ENCODE measurements at places on chromosomes 12 and 14.

DNA sequence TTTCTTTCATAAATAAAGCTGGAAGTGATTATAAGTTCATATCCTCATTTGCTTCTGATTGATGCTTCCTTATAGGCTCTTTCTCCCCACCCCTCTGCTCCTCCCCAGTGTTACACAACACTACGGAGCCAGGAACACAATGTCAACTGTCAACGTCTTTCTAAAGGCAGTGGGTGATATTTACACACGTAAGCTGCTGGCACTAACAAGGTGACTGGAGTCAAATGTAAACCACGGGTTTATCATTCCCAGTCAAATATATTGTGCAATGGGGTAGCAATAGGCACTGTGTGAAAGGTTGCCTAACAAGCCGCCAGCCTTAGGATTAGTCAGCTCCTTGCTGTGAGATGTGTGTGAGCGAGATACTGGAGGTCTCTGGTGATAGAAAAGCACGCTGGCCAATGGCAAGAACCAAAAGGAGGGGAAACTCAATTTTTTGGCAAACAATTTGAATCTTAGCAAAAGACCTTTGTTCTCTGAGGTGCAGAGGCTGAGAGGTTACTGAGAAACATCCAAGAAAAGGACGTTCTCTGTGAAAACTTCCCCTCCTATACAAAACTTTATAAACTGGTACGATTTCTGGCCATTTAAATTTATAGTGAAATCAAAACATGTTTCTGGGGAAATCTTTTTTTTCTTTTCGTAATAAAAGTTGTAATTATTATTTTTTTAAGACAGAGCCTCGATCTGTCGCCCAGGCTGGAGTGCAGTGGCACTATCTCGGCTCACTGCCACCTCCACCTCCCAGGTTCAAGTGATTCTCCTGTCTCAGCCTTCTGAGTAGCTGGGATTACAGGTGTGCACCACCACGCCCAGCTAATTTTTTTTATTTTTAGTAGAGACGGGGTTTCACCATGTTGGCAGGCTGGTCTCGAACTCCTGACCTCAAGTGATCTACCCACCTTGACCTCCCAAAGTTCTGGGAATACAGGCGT is 22.3 kb upstream of the HECTD1 start:
- DNase-seq = peak; percentile 80

DNA sequence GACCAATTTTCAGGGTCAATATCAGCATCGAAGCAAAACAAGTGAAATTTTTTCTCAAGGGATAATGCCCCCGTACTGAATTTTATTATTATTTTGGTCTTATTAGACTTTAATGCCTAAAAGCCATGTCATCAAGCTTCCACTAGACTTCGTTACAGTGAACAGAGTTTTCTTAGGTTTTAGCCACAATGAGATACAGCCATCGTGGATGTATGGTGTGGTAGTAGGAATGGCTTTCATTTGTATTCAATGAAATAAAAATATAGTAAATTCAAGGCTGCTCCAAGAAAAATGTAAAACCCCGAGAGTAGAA is 11.7 kb downstream of the TAOK3 start:
- no peak for DNase-seq

DNA sequence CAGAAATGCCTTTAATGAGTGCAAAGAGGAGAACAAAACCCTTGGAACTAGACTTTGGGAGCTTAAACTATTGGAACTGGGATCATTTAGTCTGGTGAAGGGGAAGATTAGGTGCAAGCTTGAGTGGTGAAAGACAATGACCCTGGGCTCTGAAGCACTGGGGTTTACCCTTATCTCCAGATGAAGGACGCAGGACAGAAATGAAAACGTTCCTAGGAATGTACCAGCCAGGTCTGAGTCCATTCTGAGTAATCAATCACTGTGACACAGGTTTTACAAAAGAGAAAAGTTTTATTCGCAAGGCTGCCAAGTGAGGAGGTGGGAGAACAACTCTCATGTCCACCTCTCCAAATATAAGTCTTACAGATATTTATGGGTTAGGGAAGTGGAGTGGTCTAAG is 249.1 kb downstream of the LRIG3 start:
- DNase-seq = no peak

GRCh38 chr12:68975811-68976210 is 42.8 kb upstream of the CPM start:
- DNase-seq = peak; percentile 2

- DNase-seq = no peak
These were observed 7.3 kb upstream of the CACNB3 start for GRCh38 chr12:48810903-48811431.

- no peak for DNase-seq
These were observed 8.5 kb downstream of the CFAP54 start for GRCh38 chr12:96497855-96498254.

DNA sequence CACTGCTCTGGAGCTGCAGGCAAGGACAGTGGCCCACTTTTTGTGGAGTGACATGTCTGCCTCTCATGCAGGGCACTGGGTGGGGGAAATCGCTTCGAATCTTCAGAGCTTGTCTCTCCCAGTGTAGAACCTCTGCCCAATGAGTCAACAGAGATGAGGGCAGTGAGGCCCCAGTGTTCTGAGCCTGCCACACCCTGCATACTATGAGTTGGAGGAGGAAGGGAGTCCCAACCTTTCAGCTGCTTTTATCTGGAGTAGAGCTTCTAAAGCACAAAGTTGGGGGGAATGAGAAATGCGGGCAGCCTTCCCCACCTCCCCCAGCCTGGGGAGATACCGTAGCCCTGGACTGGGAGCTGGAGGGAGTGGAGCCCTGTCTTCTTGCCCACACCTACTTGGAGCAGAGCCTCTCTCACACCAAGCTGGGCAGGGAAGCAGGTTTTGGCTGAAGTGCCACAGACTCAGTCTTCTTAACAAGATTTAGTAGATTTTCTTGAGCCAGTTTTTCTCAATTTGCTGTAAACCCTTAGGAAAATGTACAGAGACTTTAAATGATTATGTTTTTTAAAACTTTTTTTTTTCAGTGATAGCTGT is 159.1 kb downstream of the ADGRD1 start:
- DNase-seq = no peak

DNA sequence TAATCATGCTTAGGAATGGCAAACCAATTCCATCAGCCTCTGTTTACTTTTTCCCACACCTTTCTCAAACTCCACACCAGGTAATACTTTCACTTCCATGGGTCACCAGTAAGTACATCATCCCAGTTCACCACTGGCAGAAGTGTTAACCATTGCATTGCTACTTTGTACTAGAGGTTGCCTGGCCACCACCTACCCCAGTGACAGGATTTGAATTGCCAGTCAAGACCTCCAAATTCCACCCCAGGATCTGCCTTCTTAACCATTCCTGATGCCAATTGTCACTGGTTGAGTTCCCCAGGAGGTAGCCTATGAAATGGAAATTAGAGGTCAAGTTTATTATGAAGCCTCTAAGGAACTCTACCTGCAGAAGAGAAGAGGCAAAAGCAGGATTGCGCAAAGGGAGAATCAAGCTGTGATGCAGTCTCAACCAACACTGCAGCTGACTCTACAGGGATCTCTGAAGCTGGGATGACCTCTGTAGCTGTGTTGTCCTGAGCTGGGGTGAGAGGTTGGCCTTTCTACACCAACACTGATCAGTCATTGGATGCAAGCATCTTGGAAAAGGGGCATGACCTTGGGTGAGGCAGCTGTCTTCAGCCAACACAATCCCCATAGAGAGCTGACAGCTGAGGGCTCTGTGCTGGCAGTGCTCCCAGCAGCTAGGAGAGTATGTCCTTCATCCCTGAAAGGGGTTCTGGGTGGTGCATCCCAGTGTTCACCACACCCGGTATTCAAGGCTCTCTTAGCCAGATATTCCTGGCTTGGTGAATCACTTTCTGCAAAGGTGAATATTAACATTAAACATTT is 37.0 kb upstream of the HMGA2 start:
- DNase-seq = no peak

- DNase-seq = no peak
These were observed 64.5 kb downstream of the DAAM1 start for GRCh38 chr14:59252772-59253500.

DNA sequence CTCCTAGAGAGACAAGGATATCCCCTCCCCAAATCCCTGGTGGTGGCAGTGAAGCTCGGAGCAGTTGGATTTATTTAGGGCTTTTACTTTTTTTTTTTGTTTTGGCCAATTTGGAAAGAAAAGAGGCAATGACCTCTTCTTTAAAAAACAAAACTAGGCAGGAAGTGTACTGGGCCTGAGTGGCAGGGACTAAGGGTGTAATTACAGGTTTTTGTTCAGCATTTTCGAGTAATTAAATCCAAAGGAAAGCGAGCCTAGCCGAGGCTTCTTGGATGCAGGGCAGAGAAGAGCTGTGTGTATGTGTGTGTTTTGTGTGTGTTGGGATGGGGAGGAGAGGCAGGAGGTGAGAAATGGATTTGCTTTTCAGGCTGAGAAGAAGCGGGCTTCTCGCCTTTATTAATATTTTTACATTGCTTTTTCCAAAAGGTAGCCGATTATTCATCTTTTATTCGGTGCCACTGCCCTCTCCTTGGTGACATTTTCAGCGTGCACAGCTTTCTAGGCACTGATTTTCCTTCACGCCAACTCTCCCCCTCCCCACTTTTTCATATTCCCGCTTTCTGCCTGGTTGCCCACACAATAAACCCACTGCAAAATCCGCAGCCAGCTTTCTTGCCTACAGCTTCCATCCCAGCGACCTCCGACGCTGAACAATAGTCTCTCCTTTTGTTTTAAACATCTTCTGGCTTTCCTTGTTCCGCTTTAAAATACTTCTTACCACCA is 8.9 kb upstream of the IRF2BPL start:
- DNase-seq = no peak
